ENCODE measurements at places on chromosomes 4 and X.

DNA sequence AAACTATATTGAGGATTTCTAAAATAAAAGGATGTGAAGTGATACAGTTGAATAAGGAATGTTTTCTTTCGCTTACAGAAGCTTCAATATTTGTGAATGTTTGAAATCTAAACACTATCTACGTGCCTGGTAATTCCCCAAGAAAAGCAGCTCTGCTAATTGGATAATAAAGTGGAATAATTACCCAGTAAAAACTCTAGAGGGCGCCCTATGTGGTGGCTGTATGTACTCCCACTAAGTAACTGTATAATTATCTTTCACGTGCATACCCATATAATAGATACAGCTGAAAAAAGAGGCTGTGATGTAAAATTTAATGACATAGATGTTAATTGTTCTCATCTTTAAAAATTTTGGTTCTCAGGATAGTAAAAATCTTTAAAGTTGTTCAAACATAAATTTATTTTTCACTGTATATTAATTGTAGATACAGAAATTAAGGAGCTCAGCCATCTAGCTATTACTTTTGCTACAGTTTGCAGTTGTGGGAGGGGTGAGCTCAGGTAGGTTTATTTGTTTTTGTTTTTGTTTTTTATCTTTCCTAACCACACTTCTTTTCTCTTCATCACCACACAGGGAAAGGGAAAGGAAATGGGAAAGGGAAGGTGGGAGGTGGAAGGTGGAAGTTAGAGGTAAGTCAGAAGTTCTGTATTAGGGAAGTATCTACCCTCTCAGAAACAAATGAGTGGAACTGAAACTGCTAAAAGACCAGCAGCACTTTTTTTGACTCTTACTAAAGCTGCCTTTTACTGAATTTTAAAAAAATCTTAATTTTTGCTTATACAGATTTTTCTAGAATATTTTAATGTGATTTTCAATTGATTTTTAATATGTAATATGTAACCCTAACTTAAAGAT lies 151.7 kb upstream of the RPS6KA6 start:
- DNase-seq: no peak

GRCh38 chr4:81930506-81931238 lies 443.1 kb downstream of the HNRNPD start:
- no peak for DNase-seq

- DNase-seq: no peak
These were observed 38.7 kb downstream of the COL25A1 start for GRCh38 chr4:109263721-109264120.

GRCh38 chrX:6004529-6004928 lies 224.1 kb downstream of the NLGN4X start:
- no peak for DNase-seq

DNA sequence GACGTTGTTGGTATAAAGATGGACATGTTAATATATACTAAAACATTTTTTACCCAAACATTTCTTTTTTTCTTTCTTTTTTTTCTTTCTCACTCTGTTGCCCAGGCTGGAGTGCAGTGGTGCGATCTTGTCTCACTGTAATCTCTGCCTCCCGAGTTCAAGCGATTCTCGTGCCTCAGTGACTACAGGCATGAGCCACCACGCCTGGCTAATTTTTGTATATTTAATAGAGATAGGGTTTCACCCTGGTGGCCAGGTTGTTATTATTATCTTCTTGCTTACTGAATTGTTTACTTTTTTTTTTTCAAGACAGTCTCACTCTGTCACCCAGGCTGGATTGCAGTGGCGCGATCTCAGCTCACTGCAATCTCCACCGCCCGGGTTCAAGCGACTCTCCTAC lies 68.8 kb downstream of the HOPX start:
- DNase-seq: no peak

DNA sequence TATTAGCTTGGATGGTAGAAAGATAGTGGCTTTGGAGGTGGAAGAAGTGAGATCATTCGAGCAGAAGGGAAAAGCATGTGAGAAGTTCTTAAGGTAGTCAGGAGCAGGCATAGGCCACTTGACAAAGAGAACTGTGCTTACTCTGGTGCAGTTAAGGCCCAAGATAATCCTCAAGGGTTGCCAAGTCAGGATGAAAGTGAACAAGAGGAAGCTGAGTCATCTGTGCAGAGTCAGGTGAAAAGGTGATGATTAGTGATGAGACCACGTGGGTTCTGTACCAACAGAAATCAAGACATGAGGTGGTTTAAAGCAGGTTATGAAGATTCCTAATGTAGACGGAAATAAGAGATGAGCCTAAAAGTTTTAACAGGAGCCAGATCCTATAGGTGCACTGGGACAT lies 369.8 kb downstream of the DTHD1 start:
- no peak for DNase-seq

DNA sequence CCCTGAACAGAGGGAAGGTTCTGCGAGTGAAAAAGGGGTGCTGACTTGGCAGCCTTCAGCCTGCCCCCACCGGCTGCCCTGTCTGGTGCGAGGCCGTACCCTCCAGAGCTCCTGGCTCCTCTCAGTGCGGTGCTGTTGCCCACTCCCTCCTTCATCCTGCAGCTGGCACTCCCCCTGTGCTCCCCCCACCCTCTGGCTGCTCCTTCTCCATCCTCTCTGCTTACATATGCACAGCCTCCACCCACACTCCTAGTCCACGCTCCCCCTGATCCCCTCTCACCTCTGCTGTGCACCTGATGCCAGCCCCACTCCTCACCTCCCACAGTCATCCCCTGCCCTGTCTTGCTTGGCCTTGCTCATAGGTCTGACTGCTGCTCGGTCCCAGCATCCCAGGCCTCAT lies 9.9 kb downstream of the MAN2B2 start:
- DNase-seq: no peak

- no peak for DNase-seq
These were observed 19.7 kb downstream of the FNIP2 start for GRCh38 chr4:158788516-158788915.

GRCh38 chr4:1247864-1248244 lies 1.1 kb downstream of the CTBP1 start:
- no peak for DNase-seq

GRCh38 chr4:68463796-68464195 lies 16.5 kb downstream of the TMPRSS11E start:
- DNase-seq: no peak

DNA sequence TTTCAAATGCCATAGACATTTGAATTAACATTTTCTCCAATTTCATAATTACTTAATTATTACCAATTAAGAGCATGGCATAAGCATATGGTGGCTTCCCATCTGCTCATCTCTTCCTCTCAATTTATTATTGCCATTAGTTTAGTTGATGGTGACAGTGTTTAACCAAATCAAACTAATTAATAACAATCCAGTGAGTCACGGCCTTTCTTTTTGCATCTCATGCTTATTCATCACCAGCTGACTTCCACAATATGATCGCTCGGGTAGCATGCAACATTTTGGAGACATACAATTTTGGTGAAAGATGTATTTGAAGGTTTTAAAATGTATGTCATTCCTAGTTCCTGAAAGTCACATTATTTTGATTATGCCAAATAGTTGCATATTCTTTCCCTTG lies 172.8 kb upstream of the TACR3 start:
- DNase-seq: no peak

- DNase-seq: no peak
These were observed 117.3 kb downstream of the ENPP6 start for GRCh38 chr4:184100297-184100885.

GRCh38 chr4:155603360-155603891 lies 63.2 kb upstream of the GUCY1A1 start:
- no peak for DNase-seq

- DNase-seq: no peak
These were observed 132.6 kb downstream of the INPP4B start for GRCh38 chr4:142713282-142714030.

- no peak for DNase-seq
These were observed 148.4 kb upstream of the SPRY1 start for GRCh38 chr4:123248085-123248659.

GRCh38 chrX:40936827-40937226 lies 148.4 kb upstream of the USP9X start:
- no peak for DNase-seq

DNA sequence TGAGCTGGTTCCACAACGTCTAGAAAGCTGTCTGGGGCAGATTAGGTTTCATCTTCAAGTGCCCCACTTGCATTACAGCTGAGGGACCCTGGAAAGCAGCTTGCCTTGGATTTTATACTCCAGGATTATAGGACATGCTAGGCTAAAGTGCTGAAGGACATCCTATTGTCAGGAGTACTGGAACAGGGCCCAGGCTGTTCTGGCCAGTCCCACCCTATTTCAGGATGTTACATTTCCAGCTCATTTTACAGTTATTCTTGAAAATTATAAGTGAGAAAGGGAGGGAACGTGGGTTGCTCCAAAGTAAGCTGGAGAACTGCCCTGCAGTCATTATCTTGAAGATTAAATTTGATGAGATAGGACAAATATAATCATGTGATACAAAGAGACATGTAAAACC lies 71.0 kb upstream of the UGT8 start:
- no peak for DNase-seq

- no peak for DNase-seq
These were observed 160.8 kb downstream of the NAA11 start for GRCh38 chr4:79164907-79165610.

GRCh38 chr4:1170976-1171310 lies 1.4 kb downstream of the SPON2 start:
- DNase-seq: no peak

GRCh38 chr4:139530833-139531427 lies 25.1 kb downstream of the SETD7 start:
- no peak for DNase-seq

GRCh38 chrX:73831500-73831899 lies 268.5 kb downstream of the CHIC1 start:
- DNase-seq: no peak

DNA sequence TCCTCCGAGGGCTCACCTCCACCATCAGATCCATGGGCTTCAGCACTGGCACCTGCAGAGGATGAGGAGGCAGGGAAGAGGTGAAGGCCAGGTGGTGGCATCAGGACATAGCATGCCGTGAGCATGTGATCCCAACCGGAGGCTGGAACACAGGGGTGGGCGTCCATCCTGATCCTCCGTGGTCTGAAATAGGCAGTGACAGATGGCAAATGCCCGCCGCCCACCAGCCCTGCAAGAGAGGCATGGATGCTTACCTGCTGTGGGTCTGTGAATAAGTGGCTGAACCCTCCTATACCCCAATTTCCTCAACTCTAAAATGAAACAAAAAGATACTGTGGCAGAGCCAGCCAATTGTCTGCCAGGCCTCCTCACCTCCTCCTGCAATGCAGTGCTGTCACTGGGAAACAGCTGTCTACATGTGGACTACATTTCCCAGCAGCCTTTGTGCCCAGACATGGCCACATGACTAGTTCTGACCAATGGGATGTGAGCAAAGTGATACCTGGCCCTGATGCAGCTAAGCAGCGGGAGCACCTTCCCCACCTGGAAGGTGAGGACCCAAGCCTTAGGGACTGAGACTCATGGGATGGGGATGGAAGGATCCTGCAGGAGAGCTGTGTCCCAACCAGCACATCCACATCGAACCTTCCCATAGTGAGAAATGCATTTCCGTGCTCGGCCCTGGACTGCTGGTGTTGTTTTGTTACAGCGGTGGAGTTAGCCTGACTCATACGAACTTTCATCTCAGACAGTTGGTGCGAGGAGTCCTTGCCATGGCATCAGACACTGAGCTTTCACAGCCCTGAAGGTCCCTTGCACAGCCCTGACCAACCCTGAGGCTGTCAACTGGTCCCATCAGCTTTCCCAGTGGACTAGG lies 99.5 kb downstream of the PPP2R2C start:
- no peak for DNase-seq

- DNase-seq: no peak
These were observed 10.2 kb downstream of the GASK1B start for GRCh38 chr4:158162631-158163030.

DNA sequence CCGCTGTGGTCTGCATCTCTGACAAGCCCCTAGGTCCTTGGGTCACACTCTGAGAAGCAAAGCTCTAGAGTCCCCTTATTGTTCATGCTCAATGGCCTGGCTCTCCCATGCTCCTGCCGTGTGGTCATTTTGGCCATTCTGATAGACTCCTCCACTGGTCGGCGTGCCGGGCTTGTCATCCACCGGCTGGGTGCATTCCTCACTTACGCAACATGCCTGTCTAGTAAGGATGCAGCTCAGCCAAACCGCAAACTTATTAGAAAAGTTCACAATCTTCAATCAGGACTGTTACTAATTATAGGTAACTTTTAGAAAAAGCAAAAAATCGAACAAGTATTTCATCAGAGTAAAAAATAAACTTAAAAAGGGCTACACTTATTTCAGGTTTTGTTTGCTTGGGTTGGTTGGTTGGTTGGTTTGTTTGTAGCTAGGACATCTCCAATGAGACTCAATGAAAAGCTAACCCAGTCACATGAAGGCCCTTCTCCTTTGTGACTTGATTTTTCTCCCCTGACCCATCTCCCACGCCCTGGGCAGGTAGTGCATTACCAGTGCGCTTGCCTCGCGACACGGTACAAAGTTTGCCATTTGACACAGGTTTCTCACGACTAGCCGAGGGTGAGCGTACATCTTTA lies 41.0 kb downstream of the IRF2 start:
- DNase-seq: no peak

GRCh38 chr4:52507774-52508173 lies 151.3 kb downstream of the USP46 start:
- no peak for DNase-seq

DNA sequence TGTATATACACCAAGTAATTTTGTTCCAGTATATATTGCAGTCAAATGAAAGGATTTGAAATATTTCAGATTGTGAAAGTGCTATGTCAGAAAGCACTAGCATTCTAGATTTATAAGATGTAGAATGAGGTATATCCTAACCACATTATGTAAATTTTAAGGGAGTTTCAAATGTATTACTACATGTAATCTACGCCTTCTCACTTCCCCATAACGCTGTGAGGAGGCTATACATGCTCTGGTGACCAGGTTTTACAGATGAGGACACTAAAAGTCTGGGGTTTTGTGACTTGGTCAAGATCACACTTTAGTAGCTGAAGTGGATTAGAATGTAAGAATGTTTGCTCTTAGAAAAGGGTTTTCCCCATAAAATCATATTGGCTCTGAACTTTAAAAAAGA lies 8.1 kb downstream of the ENPEP start:
- DNase-seq: no peak
